ENCODE measurements at places on chromosomes 5 and 9.

- no peak for DNase-seq
Measured at GRCh38 chr9:127884976-127885490, 7.6 kb upstream of the AK1 start.

DNA sequence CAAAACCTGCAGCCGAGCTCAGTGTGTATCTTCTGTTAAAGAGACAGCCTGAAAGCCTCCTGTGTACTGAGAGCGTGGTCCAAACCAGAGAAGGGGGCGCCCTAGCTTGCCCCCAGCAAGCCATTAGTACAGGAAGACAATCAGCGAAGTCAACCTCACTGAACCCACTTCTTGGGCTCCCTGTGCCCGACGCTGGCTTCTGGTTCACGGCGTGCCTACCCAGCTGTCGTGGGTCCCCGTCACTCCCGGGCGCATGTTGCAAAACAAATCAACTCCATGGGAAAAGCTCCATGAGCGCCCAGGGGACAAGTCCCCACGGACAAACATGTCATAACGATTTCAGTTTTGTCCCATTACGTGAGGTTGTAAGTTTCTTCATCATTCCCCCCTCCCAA, 326.9 kb downstream of the SH3GL2 start:
- DNase-seq: peak; percentile 31

DNA sequence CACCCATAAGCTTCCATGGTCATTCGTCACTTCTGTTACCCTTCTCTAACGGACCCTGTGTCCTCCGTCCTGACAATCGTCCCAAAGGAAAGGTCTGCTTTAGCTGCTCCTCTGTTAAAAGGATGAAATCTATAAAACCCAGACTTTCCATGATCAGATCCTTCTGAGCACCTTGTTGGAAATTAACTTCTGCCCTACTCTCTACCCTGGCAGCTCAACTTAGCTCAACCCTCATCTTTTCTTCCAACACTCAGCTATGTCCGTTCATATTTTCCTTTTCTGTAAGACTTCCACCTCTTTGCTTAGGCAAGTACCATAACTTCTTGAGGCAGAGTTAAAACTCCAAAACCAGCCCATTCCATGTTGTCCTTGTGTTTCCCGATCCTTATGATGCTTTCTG, 205.4 kb downstream of the SPATA31A6 start:
- DNase-seq: no peak

DNA sequence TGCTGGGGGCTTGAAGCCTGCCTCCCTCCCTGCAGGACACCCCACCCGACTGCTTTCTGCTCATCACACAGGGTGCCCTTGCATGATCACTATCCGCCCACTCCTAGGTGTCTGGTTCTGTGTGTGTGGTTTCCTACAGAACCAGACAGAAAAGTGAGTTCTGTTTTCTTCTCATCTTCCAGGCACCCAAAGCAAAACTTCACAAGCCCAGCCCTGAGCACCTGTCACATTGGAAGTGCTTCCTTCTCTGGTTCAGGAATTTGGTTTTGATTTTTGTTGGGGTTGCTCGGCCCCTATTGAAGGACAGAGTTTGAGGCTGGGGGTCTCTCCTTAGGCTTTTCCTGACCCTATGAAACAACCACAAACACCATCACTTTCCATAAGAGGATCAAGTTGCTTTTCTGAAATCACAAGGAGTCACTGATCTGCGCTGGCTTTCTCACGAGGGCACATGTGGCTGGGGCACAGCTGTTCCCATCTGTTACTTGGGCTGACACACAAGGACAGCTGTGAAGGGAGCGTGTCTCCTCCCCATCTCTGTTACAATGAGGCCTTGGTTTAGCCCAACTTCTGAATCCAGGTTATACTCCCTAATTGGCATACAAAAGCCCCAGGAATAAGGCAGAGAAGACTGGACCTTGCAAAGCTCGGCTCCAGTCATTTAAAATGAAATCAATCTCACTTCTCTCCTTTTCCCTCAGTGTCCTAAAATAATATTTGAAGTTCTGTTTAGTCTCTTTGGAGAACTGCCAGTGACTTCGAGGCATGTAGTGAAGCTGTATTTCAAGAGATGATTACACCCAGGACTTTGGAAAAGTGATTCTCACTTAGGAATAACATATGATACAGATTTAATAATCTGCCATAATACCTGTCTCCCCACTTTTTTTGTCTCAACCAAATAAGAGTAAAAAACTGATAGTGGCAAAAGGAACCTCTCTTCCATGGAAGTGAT, 213.1 kb upstream of the GAS1 start:
- no peak for DNase-seq

- DNase-seq: no peak
Measured at GRCh38 chr5:111737716-111738115, 19.3 kb downstream of the NREP start.

DNA sequence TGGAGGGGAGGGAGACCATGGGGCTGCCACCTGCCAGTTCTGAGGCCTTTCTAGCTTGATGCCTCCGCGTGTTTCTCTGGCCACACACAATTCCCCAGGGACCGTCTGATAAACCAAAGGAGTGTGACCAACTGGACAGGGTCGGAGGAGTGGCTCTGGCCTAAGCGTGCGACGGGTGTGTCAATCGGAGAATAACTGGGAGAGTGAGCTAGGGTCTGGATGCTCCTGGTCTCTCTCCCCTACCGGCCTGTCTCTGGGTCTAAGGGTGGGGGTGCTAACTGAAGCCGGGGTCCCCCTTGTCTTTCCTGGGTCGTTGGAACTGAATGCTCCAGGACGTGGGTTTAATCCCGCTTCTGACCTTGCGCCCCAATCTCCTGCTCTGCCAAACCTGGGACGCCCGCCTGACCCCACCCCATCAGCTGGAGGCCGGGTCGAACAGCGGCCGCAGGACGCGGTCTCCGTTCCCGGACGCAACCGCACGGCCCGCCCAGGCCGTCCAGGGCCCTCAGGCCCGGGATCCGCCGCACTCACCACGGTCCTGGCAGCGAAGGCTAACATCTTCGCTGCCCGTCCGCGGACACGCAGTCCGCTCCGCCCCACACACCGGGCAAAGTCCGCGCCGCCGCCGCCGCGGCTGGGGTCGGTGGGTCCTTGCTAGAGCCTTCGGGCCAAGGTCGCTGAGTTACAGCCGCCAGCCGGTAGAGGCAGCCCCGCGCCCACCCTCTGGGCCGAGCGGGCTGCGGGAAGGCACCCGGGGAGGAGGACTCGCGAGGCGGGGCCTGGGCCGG, 447 bp downstream of the CRAT start:
- DNase-seq: peak; percentile 84

DNA sequence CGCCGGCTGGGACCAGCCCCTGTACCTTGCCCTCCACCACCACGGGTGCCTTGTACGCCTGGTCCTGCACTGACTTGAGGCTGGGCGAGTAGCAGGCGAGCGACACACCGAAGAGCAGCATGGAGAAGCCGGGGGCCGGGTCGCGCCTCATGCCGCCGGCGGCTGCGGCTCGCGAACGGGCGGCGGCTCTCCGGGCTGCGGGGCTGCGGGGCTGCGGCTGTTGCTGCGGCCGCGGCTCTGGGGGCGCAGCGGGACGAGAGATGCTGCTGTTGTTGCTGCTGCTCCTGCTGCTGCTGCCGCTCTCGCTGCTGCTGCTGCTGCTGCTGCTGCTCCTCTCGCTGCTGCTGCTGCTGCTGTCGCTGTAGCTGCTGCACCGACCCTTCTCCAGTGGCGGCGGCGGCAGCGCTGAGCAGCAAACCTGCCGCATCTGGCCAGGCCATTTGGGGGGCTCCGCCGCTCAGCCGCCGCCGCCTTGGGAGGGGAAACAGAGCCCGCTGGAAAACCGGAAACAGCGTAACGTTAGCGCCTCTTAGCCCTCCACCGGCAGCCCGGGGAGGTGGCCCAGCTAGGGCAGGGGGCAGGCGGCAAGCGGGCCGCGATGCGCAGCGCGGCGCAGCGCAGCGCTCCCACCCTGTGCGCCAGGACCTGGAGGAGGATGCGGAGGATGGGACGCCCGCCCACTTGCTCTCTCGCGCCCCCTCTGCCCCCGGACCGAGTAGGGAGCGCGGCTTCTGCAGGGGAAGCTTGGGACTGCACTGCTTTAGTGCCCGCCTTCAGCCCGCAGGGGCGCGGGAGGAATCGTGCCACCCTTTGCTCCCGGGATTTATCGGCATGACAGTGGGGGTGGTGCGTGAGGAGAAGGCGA, at the start of gene NRG2:
TSS of gene NRG2 (minus strand) at position 657 of the 865 bp plus-strand sequence.
- peak; percentile 84 for DNase-seq

DNA sequence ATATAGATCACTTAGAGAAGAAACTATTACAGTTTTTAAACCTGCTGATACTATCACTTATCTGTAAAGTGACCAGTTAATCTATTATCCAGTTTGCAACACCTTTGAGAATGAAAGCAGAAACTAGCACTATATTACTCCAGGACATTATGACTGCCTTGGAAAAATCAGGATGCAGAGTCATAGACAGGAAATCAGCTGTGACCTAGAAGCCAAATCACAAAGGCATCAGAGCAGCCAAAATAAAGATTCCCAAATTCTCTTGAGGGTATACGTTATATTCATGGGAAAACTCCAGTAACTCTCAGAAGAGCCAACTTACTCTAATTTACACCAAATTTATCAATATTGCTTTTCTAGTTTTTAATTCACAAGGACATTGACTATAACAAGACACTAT, 49.9 kb downstream of the CDO1 start:
- DNase-seq: no peak

DNA sequence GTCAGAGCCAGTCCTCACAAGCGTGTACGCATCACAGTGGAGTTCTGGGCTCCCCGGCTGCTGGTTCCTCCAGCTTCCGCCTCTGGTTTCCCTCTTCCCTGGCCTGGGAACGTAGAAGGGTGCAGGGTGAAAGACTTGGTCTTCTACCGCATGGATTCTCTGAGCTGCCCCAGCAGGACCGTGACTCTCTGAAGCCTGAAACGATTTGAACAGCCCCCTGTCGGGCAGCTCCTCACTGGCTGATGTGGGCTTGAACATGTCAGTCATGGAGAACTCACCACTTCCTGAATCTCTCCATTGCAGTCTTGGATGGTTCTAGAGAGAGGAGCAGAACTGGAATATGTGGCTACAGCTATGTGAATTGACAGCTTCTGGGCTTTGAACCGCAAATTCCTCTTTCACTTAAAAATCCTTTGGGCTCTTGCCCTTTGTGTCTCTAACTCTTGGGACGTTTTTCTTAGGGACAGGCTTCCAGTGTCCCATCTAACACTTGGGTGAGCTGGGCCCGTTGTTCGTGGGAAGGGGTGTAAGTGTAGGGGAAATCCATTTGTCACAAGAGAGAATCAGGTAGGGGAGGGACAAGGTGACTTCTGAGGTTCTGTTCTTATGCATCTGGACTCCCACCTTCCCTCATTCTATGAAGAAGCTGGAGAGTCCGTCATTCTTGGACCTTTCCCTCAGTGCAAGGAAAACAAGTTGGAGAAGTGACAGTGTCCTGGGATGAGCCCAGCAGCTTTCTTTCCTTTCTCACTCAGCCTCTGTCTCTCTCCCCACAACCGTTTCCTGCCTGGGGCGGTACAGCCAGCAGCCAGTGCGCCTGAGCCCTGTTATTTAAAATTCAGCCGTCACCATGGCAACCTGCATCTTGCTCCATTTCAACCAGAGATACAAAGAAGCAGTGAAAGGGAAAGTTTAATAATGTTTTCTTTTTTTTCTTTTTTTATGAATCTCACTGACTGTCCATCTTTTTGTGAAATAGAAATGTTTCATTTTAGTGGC, 84.7 kb downstream of the PTTG1 start:
- DNase-seq: peak; percentile 40

- DNase-seq: no peak
Measured at GRCh38 chr5:118981783-118982182, 6.6 kb downstream of the DTWD2 start.

DNA sequence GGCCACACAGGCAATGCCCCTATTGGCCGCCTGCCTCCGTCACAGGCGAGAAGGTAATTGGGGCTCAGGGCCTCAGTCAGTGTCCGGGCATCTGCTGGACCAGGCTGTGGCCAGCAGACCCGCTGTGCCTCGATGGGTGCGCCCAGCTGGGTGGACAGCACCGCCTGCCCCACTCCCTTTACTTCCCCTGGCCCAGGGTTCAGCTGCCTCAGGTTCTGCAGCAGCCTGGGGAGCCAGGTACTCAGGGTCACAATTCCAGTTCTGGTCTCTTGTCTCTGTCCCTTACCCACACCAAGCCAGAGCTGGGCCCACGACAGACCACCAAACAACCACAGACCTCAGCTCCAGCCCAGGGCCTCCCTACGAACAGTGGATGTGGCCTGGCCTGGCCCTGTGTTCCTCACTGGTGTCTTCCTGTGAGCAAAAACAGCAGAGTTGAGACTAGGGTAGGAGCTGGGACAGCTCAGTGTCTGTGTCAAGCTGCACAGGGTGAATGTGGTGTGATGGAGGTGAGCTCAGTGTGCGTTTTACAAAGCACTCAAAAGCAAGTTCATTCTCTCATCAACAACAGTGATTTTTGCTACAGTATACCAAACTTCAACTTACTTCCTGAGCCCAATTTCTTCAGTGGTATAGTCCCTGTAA, 33.4 kb upstream of the SUSD3 start:
- DNase-seq: no peak

GRCh38 chr9:17878810-17879370, 300.0 kb downstream of the SH3GL2 start:
- no peak for DNase-seq

GRCh38 chr9:115036691-115037090, 81.3 kb downstream of the TNC start:
- DNase-seq: no peak

DNA sequence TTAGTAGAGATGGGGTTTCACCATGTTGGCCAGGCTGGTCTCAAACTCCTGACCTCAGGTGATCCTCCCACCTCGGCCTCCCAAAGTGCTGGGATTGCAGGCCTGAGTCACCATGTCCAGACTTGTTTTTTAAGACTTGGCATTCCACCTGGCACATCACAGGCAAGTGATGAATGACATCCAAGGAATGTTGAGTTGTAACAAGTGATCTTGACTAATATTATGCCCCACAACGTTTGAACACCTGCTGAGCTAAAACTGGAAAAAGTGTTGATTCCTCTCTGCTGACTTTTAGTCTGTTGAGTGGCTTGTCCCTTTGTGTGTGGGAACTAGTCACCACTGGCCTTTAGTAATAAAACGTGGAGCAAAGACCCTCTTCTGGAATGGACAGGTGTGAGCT, 54.6 kb downstream of the SUB1 start:
- no peak for DNase-seq

GRCh38 chr5:30878296-30878695, 315.2 kb upstream of the CDH6 start:
- DNase-seq: no peak
